ENCODE measurements at places on chromosomes 2 and 18.

DNA sequence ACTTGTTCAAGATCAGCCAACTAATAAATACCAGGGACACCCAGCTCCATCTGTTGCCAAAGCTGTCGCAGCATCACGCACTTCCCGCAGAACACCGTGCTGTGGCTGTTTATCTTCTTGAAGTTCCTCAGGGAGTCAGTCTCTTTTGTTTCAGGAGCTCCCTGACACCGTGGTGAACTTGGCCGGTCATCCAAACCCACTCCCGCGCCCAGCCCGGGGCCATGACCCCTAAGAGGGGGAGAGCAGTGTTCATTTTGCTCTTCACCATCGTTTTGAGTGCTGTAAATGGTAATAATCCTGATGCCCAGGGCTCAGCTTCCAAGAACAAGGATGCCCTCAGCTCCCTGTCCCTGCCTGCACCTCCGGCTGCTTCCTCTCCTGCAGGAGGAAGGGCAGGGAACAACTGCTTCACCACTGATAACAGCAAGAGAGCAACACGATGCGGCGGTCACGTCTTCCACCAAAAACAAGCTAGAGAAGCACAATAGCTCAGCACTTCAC, 131.4 kb downstream of the SEPTIN10 start:
- peak; percentile 40 for DNase-seq

- DNase-seq, result no peak
These were observed 64.4 kb downstream of the CIB4 start for GRCh38 chr2:26576565-26577441.

DNA sequence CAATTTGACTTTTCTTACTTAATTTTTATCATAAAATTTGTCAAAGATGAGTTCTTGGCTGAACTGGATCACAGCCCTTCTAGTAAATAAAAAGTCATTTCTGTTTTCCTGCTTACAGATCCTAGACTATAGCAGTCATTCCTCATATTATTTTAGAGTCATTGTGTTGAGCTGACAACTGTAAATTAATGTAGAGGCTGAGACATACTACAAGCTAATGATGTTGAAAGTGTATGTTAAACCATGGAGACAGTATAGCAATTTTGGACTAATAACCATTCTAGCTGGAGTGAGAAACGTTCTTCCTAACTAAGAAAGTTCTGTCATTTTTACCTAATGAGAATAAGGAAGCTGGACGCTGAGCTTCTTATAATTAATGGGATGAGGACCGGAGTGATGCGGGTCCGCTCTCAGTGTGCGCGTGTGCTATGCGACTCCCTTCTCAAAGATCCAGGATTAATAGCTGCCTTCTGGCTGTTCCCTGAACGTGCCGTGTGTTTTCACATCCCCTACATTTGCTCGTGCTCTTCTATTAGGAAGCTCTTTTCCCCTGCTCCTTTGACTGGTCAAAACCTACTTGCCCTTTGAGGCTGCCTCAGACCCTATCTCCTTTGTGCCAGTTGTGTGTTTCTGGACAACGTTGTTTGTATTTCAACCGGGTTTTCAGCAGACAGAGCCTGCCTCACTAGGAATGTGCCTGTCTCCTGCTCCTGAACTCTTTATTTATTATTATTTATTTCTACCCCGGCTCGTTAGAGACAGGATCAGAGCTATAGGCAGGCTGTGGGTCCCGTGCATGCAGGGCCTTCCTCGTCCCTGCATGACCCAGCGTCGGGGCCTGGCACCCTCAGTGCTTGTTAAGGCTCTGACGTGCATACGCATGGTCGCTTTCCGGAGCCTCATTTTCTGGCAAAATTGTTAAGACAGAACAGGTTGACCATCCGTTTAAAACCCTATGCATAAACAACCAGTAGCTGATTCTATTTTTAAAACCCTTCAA, 182.6 kb downstream of the DCDC2C start:
- no peak for DNase-seq

GRCh38 chr18:75070625-75071483, 138.1 kb downstream of the PTGR3 start:
- peak; percentile 71 for DNase-seq

DNA sequence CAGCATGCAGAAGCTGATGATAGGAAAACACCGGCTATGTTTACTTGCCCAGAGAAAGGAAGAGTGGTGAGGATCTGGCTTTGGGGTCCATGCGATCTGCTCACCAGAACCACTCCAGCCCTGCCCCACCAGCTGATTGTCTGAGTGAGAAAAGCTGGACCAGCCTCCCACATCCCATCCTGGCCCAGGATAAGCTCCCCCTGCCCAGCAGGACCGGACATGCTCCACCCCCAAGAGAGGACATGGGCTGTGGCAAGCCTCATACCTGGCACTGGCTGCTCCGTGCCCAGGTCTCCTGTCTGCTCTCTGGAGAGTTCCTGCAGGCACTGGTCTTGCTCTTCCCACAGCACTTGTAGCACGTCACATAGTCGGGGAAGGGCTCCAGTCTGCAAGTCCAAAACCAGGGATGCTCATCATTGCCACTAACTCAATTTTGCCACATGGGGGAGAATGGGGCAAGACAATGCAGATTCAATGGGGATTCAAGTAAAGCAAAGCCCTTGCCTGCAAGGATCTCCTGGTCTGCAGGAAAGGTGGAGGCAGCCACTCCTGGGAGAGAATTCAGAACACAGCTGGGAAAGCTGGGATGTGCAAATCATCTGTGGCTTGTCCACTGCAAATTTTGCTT, 30.0 kb downstream of the SCTR start:
- DNase-seq, result no peak

GRCh38 chr2:120867290-120868241, 131.9 kb downstream of the GLI2 start:
- peak; percentile 94 for DNase-seq

DNA sequence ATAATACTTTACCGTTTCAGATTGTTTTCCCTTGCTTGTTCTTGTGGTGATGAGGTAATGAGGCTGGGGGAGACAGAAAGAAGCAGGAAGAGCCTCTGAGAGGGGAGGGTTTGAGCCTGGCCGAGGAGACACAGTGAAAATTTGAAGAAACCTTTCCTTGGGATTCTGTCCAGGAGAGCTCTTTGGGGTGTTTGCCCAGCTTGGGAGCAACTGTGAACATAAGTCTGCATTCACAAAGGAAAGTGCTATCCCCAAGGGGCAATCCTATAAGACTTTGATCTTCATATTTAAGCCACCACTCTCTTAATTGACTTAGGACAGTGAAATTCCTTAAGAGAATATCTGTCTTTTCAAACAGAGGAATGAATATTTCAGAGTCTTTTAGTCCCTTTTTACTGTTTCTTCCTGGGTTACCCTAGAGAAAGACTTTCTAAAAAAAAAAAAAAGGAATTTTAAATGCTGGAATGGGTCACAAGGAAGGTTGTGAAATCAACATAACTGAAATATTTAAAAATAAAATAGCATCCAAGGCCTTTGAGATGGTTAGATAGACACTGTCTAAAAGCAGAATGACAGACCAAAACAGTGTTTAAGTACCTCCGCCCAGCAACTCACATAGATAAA, 52.5 kb upstream of the STAM2 start:
- no peak for DNase-seq

- DNase-seq, result no peak
These were observed 4.3 kb downstream of the UGT1A9 start for GRCh38 chr2:233676046-233676445.

DNA sequence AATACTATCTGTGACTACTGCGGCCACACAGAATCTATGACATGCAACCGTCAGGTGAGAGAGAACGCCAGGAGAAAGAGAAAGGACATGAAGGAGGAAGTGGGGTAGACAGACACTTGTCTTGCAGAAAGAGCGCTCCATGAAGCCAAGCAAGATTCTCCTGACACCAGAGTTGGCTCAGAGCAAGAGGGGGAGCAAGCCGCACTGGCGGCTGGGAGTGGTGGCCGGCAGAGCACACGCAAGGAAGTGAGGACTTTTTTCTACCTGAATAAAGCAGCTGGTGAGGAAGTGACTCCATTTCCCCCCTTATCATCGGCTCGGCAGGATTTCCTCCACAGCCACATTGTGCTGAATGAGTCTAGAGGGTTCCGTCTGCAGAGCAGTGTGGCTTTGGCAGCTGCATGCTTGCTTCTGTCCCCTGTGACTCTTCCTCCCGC, 181.6 kb downstream of the BCL2 start:
- DNase-seq, result no peak

- peak; percentile 59 for DNase-seq
These were observed 67.9 kb upstream of the PNPT1 start for GRCh38 chr2:55761526-55761925.

DNA sequence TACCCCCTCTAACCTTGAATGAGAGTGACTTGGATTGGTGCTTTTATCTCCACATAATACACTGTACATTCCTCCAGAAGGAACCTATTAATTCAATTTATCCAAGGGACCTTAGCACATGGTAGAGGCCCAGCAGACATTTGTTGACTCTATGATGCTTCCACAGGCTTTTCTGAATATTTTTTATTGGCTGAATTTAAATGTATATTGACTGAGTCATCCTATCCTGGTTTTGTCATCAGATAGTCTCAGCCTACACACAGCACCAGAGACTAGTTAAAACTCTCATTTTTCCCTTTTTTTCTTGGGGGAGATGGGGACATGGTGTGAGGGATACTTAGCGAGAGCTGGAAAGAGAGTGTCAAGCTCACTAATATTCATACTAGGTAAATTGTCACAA, 101.6 kb downstream of the LRRC30 start:
- no peak for DNase-seq

- DNase-seq, result peak; percentile 34
These were observed 24.7 kb upstream of the TOGARAM2 start for GRCh38 chr2:28956415-28956826.

- no peak for DNase-seq
These were observed 565.1 kb upstream of the GCFC2 start for GRCh38 chr2:76275788-76276187.

GRCh38 chr18:58562999-58563667, 65.8 kb downstream of the ALPK2 start:
- DNase-seq, result no peak

- DNase-seq, result peak; percentile 86
These were observed 68.5 kb upstream of the PID1 start for GRCh38 chr2:229339618-229340017.

- no peak for DNase-seq
These were observed 23.4 kb downstream of the NR4A2 start for GRCh38 chr2:156309167-156309566.

- peak; percentile 92 for DNase-seq
These were observed 46.9 kb upstream of the CNOT11 start for GRCh38 chr2:101205521-101206479.

GRCh38 chr18:63160172-63160995, 159.2 kb downstream of the BCL2 start:
- DNase-seq, result no peak

DNA sequence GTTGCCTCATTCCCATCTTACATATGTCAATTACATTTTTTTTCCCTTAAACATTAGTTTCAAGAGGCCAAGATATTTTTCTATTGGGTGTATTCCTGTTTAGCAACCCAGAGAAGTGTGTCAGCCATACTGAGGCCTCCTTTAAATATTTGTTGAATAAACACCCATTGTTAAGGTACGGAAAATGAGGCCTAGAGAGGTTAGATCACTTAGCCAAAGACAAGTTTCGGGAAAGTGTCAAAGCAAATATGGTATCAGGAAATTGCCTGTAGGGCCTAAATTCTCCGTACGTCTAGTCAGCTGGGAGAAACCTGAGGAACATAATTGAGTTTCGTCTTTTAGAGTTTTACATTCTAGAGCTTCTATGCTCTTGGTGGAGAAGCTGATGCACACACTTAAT, 1138.3 kb downstream of the DPP10 start:
- DNase-seq, result no peak

DNA sequence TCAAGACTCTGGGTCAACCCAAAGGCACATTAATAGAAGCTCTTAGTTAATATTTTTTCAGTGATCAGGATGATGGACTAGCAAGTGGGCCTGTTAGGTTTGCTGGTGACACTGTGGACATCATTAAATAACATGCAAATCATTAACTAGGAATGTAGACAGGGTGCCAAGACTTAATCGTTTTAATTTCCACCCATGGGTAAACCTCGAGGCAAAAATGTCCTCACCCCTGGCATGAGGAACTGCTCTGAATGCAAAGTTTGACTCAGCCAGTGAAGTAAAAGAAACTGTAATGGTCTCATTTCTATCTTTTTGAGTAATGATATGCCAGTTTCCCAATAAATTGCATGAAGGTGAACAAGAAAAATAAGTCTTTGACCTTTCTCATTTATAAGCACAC, 152.6 kb upstream of the MEX3C start:
- no peak for DNase-seq

- no peak for DNase-seq
These were observed 6.2 kb downstream of the TMEM87B start for GRCh38 chr2:112061299-112061698.

GRCh38 chr2:140994856-140995255, 1136.0 kb downstream of the LRP1B start:
- DNase-seq, result peak; percentile 44

GRCh38 chr2:25821225-25822056, 56.8 kb downstream of the ASXL2 start:
- no peak for DNase-seq
